ENCODE measurements at places on chromosomes 6 and 20. TPM values are rescaled to one million over a fixed set of nuclear protein-coding genes. Genes with fewer than 3 reads are reported as not detected.
A peak's percentile ranks its signal among the peaks of the same experiment; 100 is the strongest.

DNA sequence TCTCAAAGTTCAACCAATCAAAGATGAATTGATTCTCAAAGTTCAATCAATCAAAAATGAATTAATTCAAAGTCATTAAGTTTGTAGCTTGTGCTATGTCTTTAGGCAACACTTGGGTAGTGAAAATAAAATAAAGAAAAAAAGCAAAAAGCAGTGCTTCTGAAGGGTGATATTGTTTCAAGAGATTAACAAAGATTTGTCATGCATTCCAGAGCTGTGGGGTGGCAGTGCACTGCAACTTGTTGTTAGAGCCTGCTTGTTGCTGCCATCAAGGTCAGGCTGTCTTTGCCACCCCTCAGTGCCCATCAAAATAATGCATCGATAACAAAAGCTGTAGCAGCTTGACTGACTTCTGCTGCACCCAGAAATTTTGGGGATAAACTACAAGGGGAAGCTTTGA lies 128.6 kb downstream of the RNF144B start:
- DNase-seq: peak; percentile 28

- DNase-seq: no peak
Measured at GRCh38 chr6:68838571-68838970, 203.5 kb downstream of the ADGRB3 start.

DNA sequence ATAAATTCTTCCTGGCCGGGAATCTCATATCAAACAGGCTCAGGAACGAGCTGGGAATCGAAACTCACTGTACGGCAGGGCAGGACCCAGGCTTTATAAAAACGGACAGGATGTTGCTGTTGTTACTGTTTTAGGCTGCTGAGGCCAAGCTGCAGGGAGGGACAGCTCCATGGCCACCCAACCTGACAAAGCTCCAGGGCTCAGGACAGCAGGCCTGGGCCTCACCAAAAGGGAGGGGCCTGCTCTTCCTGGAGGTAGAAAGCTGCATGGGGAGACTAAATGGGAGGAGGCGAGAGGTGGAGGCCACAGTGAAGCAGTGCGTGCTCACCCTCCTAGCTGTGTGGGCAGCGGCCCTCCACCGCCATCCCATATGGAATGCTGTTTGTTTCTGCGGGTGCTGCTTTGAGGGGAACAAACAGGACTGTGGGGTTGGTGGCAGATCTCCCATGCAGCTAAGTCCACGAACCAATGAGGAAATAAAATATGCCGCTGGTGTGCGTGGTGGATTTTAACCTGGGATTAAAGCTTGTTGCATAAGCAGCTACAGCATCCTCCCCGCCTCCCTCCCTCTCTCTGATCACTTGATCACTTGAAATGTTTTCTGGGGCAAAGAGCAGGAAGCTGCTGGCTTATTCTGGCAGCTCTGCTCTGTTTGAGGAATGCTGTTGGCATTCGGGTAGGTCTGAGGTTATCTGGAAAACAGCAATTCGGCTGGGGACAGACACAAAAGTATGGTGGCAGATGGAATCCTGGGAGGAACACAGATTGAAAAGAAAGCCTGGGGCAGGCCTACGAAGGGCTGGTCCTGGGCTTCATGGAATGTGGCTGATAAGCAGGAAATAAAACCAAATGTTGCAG lies 2.4 kb upstream of the ZMYND8 start:
- peak; percentile 94 for DNase-seq

GRCh38 chr6:3912361-3913076 lies 63.3 kb downstream of the FAM50B start:
- peak; percentile 8 for DNase-seq

DNA sequence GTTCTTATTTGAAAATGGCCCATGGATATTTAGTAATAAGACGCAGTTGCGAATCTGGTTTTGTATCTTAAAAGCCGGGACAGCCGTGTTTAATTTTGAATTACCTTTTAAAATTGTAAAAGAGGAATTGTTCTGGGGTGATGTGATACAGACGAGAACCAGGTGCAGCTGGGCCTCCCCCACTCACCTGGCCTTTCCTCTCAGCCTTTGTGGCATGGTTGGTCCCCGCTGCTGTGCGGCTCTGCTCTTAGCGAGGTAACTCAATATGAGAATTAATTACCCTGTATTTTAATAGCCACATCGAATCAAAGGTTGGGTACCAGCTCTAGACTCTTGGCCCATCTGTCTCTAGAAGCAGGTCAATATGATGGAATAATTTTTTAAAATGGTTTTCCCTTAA lies 56.5 kb upstream of the DACT2 start:
- DNase-seq: no peak

GRCh38 chr6:32790306-32790705 lies 26.5 kb downstream of the HLA-DOB start:
- no peak for DNase-seq

- DNase-seq: no peak
Measured at GRCh38 chr6:111549168-111549567, 56.5 kb downstream of the TRAF3IP2 start.

The BEND6 gene
- 0.49 TPM for total RNA-seq

DNA sequence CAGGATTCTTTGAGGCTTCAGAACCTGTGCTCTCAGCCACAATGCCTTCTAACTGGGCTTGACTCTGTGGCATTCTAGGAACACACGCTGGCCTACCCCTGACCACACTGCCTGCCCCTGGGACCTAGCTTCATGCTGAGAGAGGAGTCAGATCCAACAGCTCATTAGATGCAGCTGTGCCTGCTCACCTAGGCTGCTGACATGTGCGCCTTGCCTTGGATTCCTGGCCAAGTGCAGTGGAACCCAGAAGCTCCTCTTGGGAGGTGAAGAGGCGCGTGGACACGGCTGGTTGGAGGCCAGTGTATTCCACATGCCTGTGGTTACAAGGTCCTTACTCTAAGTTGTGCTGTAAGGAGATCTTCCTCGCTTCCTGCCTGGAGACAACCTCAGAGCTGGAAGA lies 24.7 kb upstream of the KCNK16 start:
- no peak for DNase-seq

DNA sequence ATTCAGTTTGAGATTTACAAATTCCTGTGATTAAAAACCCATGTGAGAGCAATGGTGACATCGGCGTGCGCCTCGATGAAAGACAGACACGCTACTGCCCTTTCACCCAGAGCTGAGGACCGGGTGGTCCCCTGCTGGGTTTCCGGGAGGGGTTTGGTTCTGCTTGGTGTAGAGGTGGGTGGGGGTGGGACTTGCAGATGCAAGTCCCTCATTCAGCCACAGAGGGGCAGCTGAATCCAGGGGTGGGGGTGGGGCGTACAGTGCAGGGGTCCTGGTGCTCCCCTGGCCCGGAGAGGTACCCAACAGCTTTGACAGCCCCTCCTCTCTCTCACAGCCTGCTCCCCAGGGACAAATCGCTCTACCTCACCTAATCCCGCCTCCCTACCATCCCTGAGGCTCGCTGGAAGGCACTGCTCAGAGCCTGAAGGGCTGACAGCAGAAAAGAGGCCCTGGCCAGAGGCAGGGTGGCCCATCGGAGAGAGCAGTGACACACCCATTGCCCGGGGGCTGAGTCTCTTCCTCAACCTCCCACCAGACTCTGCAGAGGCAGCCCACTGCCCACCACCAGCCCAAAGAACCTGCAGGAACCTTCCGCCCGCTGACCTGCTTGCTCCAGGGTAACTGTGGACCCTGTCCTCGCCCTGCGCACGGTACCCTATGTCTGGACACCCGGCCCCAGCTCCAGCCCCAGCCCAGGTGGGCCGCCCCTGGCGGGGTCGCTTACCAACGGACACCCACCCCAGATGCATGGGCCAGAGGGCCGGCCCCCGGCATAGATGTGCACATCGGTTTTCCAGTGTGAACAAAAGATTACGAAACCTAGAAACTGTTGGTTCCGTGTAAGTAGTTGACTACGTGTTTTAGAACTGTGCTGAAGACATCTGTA lies 118.4 kb downstream of the JPH2 start:
- no peak for DNase-seq

GRCh38 chr6:158781692-158782373 lies 37.3 kb downstream of the EZR start:
- no peak for DNase-seq

The INSM1 gene
- not detected for total RNA-seq

GRCh38 chr20:23955896-23956295 lies 32.7 kb downstream of the GGTLC1 start:
- DNase-seq: no peak

- no peak for DNase-seq
Measured at GRCh38 chr20:37777012-37777950, 83.5 kb downstream of the CTNNBL1 start.

GRCh38 chr6:134724771-134725340 lies 225.0 kb downstream of the ALDH8A1 start:
- DNase-seq: peak; percentile 65

- DNase-seq: no peak
Measured at GRCh38 chr6:20574355-20574754, 40.1 kb downstream of the CDKAL1 start.

- DNase-seq: no peak
Measured at GRCh38 chr6:88302769-88303225, 136.7 kb upstream of the CNR1 start.

The CALHM6 gene
- total RNA-seq: 1.7 TPM

- DNase-seq: no peak
Measured at GRCh38 chr6:36136551-36136950, 6.2 kb downstream of the MAPK13 start.

The CLPSL1 gene
- not detected for total RNA-seq

The FOXF2 gene
- total RNA-seq: 4.0 TPM

DNA sequence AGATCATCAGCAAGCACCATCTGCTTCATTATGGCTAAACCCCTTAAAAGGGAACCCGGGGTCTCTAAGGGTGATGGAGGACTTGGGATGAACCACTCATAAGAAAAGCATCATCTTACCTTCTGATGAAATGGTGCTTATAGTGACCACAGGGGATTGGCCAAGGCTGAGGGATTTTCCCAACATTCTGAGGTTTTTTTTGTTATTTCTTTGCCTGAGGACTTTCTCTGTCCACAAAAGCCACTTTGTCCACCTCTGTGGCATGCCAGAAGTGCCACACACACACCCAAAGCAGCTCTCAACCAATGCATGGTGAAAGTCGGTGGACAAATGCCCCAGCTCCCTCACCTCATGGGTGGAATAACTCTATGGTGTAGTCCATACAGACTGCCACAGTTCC lies 79.3 kb upstream of the TOP1 start:
- DNase-seq: no peak

The BPIFB4 gene
- not detected for total RNA-seq

- no peak for DNase-seq
Measured at GRCh38 chr6:160858886-160859285, 132.7 kb upstream of the MAP3K4 start.

The C6orf120 gene
- total RNA-seq: 15.3 TPM

DNA sequence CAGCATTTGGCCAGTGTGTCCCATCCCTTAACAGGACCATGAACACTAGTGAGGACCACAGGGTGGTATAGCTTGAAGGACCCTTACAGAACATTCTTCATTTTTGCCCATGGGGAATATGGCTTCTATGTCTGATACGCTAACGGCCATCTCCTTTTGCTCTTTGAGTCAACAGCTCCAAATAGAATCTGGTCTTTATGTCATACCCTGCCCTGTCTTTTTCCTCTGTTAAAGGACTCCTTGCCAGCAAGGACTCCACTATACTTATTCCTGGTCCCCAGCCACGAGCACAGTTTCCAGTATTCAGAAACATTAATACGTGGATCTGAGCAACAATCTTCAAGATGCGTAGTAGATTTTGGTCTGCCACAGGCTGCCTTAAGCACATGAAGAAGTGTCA lies 22.5 kb downstream of the SERPINB1 start:
- no peak for DNase-seq

The SMPDL3A gene
- 2.0 TPM for total RNA-seq

GRCh38 chr20:47484303-47484702 lies 17.4 kb upstream of the NCOA3 start:
- no peak for DNase-seq

The JPH2 gene
- 9.9 TPM for total RNA-seq

The SLC25A27 gene
- total RNA-seq: 0.32 TPM

GRCh38 chr6:81748994-81749393 lies 3.5 kb downstream of the TENT5A start:
- no peak for DNase-seq

The PRDM13 gene
- total RNA-seq: not detected

GRCh38 chr6:46953921-46954320 lies 32.2 kb upstream of the ADGRF5 start:
- no peak for DNase-seq

DNA sequence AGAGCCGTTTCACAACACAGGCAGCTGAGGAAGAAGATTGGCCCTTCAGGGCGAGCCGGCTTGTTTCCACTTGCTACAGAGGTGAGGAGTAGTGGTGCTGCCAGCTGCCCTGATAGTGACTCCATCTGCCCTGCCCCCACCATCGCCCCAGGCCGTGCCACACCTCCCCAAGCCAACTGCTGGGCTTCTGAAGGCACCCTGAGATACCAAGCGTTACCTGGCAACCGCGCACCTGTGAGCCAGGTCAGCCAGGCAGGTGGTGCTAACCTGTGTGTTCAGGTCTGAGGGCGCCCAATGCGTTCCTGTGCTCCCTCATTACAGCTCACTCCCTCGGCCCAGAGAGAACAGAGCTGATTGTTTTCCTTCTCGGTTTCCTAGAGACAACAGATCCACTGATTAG lies 299.1 kb upstream of the ID4 start:
- no peak for DNase-seq

- DNase-seq: peak; percentile 46
Measured at GRCh38 chr20:58131151-58131550, 97.3 kb downstream of the ANKRD60 start.

The ADGRF4 gene
- 2.2 TPM for total RNA-seq

DNA sequence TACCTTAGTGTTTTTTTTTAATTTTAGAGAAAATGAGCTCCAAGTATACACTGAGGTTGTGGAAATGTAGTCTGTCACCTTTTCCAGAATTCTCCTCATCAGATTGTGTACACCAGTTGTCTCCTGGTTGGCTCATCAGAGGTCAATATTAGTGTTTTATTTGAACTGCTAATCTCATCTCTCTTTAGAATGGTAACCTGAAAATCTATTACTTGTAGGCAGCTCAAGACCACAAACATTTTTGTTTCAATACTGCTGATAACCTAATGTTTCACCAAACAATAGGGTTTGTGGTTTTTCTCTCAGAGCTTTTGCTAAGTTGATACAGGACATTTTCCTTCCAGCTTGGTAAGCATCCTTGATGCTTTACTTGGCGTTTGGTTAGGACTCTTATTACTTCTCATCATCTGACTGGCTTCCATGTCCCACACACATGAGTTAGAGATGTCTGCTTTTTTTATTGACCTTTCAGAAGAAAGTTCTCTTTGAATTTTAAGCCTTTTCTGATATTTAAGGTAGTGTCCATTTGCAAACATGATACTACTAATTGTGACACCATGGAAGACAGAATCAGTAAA lies 15.1 kb downstream of the ADGRG6 start:
- no peak for DNase-seq

GRCh38 chr6:156852147-156852857 lies 75.1 kb downstream of the ARID1B start:
- DNase-seq: no peak

DNA sequence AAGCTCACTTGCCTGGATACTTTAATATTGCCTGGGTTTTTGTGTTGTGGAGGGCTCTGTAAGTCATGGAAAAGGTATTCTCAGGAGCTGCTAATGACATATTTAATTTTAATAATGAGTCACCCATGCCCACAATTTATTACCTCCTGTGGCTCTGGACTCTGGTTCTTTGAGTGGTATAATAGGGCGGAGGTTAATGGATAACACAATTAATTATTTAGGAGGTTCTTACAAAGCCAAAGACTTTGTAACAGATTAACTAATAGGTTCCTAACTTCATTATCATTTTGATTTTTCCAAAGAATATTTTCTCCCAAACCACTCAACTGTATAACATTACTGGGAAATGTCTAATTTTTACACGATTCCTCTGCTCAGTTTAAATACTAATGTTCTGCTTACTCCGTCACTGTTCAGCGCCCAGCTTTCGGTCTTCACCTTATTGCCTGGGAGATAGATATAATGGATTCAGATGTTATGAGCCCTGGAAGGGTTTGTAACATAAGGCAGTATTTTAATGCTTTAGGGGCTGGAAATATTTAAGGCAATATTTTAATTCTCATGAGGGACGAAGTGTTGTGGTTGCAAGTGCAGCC lies 29.4 kb downstream of the PHACTR3 start:
- DNase-seq: no peak

Data from MG63 (cell line).